ENCODE measurements at places on chromosomes 3 and 15.

DNA sequence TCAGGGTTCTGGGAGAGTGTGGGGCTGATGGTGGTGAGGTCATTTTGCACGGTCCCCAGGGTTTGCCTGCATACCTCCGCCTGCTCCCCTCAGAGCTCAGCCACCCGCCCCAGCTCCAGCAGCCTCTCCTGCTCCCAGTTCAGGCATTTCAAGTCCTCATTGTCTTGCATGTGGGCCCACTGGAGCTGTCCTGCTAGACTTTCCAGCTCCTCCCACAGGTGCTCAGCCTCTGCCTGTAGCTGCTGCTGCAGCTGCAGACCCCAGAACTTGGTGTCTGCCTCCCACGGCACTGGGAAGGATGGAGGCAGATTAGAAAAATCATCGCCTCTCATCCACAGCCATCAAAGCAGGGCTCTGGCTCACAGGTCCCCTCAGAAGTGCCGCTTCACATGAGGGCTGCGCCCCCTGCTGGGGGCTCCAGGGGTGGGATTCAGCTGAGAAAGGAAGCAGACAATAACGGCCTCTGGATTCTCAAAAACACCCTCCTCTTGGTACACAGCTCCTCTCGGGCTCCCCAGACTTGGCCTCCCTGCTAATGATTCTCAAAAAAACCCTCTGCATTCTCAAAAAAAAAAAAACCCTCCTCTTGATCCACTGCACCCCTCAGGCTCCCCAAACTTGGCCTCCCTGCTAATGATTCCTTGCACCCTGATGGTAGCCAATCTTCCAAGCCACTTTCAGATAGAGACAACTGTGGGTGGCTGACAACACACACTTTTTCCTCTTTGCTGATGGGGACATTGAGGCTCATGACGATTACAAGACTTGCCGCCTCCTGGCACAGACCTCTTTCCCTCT lies 89.3 kb upstream of the C2CD4B start:
- DNase-seq = no peak

- DNase-seq = no peak
Observed at GRCh38 chr3:124636863-124637296, 93.4 kb upstream of the UMPS start.

- DNase-seq = no peak
Observed at GRCh38 chr3:154236331-154236730, 88.0 kb downstream of the DHX36 start.

DNA sequence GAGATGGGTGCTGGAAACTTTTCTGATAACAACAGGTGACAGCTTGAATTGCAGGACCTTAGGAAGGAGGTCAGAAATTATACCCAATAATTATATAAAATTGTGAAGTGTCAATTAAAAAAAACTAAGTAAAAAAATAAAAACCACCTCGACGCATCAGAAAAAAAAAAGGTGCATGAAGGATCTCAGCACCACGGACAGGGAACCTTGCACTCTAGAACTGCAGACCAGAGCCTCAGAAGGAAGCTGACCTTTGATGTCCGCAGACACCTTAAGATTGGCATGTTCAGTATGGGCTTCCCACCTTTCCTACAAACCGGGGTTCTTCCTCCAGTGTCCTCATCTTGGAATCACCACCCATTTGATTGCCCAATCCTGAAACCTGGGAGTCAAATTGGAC lies 60.9 kb downstream of the SCN10A start:
- DNase-seq = no peak

- no peak for DNase-seq
Observed at GRCh38 chr3:177578488-177578887, 381.2 kb upstream of the TBL1XR1 start.

DNA sequence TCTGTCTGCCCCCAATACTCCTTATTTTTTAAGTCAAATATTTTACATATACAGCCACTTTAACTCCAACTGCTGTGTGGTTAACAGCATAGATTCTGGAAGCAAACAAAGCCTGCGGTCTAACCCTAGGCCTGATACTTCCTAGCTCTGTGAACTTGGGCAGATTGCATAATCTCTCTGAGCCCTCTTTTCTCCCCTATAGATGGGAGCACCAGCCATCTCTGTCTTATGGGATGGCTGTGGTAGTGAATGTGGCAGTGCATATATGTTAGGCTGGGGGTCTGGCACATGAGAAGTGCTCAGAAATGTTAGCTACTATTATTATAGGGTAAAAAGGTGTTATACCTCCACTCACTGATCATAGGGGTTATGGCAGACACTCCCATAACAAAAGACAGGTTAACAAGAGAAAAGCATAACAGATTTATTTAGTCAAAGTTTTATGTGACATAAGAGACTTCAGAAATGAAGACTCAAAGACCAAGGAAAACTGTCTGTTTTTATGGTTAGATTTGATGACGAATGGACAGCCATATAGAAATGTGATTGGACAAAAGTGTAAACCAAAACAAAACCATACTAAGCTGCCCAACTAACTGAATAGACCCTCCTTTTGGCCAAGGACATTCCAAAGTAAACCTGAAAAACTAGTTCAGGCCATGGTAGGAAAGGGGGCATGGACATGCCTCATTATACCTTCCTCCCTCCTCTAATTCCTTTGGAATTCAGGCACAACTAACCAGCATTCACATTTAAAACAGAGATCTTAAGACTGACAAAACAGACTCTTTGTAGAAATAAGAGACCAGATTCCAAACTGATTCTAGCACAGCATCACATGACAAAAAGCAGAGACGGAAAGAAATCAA lies 53.9 kb upstream of the DAZL start:
- no peak for DNase-seq

DNA sequence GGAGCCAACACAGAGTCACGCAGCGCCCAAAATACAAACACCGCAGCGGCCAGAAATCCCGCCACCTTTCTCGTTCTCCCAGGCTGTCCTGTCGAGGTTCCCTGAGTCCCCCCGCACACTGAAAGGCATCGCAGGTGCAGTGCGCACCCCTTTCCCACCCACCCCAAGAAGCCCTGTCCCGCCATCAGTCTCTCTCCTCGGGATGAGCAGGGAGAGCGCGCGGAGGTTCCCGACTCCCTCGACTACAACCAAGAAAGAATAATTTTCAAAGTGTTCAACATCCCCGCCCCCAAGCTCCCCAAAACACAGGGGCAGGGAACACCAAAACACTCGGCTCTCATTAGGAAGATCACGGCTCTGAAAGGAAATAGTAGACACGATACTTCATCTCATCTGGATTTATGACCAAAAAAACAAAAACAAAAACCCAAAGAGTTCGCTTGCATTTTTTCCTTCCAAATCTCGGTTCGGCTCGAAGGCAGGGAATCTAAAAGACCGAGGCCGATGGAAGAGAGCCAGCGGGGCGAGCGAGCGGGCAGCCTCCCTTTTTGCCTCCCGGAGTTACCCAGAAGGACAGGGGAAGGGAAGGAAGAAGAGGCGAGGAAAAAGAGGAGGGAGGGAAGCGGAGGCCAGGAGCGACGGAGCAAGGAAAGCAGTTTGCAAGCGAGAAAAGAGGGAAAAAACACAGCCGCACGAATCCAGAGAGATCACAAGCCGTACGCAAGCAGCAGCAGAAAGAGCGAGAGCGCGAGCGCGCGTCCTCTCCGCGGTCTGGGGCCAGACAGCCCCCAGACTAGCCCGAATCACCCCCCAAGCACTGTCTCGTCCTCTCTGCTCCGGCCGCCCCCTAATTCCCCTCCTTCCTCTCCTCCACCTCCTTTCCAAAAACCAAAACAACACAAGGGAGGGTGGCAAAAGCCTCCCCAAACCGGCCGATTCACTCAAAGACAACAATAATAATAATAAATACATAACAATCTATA lies 808 bp downstream of the BCL6 start:
- peak; percentile 64 for DNase-seq

DNA sequence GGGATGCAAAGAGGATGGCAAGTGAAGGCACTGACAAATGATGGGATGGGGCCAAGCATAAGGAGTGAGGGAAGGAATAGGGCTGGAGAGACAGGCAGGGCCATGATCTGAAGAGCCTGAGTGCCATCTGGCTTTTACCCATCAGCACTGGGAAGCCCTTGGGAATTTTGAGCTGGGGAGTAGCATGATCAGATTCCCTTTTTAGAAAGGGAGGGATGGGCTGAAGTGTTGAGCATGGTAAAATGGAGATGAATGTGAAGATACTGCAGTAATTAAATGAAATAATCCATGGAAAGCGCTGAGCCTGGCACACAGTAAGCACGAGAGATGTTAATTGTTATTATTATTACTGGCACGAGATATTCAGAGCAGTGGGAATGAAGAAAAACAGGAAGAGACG lies 9.9 kb downstream of the RBP1 start:
- DNase-seq = no peak

- no peak for DNase-seq
Observed at GRCh38 chr15:78880813-78881212, 8.1 kb downstream of the MORF4L1 start.

Data from dorsolateral prefrontal cortex (tissue), 122 donors.